ENCODE measurements at places on chromosomes 16 and 17.

DNA sequence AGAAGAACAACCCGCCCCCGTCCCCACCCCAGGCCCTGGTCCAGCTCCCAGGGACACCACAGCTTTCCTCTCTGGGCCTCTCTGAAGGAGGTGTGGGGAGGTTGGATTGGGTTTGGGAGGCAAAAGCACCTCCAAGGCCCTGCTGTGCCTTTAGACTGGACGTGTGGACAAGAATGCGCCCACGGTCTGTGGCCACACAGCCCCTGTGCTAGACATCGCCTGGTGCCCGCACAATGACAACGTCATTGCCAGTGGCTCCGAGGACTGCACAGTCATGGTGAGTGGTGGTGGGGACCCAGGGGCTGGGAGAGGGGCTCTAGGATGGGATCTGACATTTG, 3.0 kb downstream of the CORO1A start:
- DNase-seq = no peak

DNA sequence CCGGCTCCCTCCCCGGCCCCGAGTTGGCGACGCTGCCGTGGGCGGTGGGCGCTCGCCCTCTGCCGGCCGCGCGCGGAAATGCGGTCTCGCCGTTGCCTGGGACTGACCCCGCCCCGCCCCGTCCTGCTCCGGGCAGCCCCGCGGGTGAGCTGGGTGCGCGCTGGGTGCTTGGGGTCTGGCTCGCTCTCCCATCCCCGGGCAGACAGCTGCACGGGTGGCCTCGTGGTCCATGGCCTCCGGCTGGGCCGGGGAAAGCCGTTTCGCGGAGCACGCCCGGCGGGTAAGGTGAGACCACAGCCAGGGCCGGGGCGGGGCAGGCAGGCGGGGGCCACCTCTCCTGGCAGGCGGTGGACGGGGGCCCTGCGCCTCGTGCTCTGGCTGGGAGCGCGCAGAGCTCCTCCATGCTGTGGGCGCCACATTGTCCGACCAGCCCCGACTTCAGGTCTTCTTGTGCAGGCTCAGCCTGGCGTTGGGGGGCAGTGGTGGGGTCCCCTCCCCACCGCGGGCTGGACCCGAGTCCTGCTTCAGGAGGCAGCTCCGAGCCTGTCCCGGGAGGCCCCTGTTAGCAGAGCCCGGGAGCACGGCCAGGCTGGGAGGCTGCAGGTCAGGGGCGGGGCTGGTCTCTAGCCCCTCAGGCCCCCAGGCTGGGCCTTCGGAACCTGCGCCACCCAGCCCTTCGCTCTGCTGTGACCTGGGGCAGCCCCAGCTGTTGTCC, 7.0 kb upstream of the C1QTNF8 start:
- no peak for DNase-seq

- DNase-seq = no peak
These were observed 5.4 kb downstream of the VEZF1 start for GRCh38 chr17:57982452-57983170.

DNA sequence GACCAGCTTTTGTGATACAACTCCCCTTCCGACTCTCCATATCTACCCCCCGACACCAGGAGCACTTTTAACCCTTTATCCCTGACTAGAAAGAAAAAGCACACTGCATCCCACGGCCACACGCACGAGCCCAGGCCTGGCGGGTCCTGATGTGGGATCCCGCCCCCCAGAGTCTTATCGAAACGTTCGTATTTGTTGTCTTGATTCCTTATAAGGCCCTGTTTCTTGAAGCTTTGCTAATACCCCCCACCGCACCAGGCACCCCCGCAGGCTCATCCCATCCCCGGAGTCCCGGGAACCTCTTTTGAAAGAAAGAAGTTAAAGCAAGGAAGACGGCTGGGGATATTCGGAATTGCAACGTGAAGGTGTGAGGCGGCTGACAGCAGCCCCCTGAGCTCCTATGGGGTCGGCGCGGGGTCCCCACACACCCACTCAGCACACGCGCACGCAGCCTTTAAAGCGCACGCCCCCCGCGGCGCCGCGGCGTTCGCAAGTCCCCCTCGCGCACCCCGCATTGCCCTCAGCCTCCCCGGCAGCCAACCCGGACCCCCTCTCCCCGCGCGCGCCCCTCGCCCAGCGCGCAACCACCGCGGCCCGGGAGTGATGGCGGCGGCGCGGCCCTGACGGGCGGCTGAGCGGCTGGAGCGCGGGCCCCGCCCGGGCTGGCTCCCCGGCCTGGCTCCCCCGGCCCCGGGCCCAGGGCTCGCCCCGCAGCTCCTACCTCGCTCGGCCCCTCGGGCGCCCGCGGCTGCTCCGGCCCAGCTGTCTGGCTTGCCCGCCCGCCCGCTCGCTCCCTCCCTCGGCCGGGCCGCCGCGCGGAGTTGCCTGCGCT, 448 bp downstream of the STAT5B start:
- no peak for DNase-seq

DNA sequence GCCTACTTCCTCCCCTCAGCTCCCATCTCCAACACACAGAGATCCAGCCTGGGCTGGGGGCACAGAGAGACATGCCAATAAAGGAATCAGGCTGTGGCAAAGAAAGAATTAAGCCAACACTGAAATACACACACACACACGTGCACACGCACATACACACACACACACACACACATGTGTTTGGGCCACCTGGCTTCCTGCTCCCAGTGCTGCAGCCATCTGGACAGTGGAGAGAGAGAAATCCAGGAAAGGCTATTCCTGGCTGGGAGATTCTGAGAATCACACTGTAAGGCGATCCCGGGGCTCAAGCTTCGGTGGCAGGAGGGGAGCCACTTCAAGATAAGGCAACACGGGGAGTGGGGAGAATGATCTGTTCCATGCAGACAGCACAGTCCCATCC, 72.4 kb downstream of the NOG start:
- no peak for DNase-seq

GRCh38 chr16:31403590-31404352, 10.6 kb downstream of the ITGAD start:
- DNase-seq = no peak

DNA sequence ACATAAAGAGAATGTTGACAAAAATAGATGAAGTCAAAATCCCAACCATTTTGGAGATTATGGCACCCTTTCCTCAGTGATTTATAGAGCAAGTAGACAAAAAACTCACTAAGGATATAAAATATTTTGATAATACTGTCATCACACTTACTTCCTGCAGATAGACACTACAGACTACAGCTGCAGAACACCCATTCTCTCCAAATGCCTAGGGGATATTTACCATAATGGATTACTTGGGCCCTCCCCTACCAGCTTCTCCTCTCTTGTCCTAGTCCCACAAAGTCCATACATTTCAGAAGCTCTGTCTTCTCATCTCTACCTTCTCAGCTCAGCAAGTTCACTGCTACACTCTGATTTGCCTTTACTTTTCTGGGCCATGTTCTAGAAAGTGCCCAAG, 37.2 kb upstream of the CCNF start:
- DNase-seq = no peak

DNA sequence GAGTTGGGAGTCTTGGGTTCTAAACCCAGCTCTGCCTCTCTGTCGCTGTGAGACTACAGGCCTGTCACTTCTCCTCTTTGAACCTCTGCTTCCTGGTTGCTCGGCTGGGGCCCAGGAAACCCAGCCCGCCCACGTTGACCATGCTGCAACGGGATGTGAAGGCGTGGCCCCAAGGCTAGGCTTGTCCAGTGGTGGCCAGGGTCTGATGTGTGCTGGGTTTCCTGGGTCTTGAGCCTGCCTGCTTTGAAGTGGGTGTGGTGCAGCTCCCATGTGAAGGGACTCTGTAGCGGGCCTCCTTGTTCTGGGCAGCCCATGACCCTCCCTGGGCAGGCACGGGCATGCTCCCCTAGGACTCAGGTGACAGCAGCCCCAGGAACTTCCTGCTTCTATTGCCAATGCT, 82.3 kb downstream of the SDR42E1 start:
- DNase-seq = no peak

DNA sequence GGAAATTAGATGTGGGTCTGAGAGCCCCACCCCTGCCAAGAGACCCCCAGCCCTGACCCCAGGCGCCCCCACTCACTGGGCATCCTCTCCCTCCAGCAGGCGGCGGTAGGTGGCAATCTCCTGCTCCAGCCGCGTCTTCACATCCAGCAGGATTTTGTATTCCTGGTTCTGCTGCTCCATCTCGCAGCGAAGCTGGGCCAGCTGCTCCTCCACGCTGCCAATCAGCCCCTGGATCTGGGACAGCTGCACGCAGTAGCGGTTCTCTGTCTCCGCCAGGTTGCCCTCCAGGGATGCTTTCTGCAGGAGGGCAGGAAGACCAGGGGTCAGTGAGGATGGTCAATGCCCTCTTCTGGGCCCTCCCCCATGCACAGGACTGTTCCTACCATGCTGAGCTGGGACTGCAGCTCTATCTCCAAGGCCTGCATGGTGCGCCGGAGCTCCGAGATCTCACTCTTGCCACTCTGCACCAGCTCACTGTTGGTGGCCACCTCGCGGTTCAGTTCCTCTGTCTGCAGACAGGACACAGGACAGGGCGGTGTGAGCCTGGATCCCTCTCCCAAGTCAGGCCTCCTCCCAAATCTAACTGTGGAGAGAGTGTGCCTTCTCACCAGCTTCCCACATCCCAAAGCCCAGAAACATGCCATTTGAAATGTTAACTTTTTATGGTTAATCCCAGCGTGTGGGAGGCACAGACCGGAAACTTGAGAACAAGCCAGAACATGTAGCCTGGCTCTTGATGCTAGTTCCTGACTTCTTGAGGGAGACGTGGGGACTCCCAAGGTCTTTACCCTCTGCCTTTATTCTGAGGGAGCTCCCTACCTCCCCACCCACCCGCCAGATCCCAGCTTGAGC, 3.6 kb downstream of the KRT17 start:
- DNase-seq = no peak

GRCh38 chr16:48384520-48385252, 527 bp downstream of the SIAH1 start:
- no peak for DNase-seq

GRCh38 chr17:79813297-79814126, 16.6 kb upstream of the CBX8 start:
- DNase-seq = no peak

- peak; percentile 6 for DNase-seq
These were observed at the start of gene SLC46A1 for GRCh38 chr17:28405632-28406472. TSS of gene SLC46A1 (minus strand) at chr17:28406212. CDS start at chr17:28406114, 98 bp downstream.

GRCh38 chr17:70288540-70289290, 119.4 kb downstream of the KCNJ2 start:
- DNase-seq = no peak

DNA sequence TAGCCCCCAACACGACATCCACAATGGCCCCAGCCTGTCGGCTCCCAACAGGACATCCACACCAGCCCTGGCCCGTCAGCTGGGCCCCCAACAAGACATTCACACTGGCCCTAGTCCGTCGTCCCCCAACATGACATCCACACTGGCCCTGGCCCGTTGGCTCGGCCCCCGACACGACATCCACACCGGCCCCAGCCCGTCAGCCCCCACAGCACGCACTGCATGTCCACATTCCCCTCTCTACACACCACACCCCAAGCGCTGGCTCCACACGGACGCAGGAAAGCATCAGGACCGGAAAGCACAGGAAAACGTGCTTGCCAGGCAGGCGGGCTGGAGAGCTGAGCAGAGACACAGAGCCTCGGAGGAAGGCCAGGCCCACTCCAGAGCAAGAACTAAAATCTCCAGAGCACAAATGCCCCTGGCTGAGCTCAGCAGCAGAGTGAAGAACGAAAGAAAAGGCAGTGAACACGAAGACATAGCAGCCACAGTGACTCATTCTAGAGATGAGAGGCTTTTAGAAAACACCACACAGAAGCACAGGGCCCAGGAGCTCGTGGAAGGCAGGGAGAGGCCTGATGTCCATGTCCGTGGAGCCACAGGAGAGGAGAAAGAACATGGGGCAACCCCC, 50.6 kb downstream of the LMF1 start:
- DNase-seq = no peak

DNA sequence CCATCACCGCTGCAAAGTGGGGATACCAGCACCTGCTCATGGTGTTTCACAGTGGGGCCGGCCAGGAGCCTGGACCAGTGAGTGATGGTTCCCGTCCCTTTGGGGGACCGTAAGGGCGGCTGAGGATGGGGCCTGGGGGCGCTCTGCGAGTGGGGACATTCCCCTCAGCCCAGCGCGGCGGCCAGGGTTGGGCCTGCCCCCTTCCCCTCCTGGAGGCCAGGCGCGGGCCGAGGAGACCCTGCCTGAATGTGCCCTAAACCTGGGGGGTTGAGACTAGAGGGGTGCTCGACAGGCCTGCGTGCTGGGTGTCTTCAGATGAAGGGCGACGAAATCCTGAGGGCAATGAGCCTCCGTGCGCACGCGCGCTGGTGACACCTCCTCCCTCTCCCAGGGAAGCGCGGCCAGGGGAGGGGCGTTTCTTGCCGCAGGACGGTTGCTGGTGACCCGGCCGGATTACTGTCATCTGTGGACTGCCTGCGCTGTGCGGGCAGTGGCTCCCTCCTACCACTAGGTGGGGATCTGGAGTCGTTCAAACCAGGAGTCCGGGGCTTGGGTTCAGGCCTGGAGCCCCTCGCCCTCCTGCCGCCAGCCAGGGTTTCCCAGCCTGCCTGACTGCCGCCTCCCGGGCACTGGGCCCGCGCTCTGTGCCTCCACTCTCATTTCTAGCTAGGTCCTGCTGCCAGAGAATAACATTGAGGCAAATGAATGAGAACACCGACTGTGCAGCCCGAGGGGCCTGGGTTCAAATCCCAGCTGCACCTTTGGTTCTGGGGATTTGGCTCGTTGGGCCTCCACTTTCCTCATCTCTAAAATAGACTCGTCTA, 17.1 kb downstream of the TBX2 start:
- DNase-seq = peak; percentile 18
